ENCODE measurements at places on chromosomes 16 and 17. TPM values are rescaled to one million over a fixed set of nuclear protein-coding genes. Genes with fewer than 3 reads are reported as not detected.

The WWP2 gene
- 16.5 TPM for total RNA-seq

The TEKT1 gene
- not detected for total RNA-seq

The LDHD gene
- 56.4 TPM for total RNA-seq

The NXN gene
- total RNA-seq = 20.3 TPM

The INCA1 gene
- total RNA-seq = 2.3 TPM

The GRAPL gene
- 2.9 TPM for total RNA-seq

The DOC2B gene
- total RNA-seq = 6.3 TPM

The NPIPA2 gene
- not detected for total RNA-seq

The VPS4A gene
- 24.8 TPM for total RNA-seq

DNA sequence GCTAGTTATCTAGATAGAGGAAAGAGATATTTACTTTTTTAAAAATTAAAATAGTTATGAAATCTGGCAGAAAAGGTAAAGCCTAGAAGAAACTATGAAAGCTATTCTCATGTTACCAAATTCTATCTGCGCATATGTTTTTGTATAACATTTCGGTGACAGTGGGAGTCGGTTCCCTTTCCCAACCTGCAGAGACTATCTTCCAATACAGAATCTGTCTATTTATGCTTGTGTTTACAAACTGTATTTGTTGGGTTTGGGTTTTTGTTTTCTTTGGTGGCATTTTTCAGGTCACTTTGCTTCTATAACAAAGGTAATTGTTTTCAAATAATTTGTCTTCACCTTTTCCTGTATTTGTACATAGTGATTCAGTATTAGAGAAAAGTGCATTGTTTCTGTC is 69.8 kb downstream of the YPEL2 start:
- no peak for DNase-seq

GRCh38 chr17:6994666-6995256 is 1.1 kb upstream of the ALOX12 start:
- DNase-seq = no peak

GRCh38 chr16:48535831-48536613 is 74.0 kb downstream of the N4BP1 start:
- DNase-seq = peak; percentile 67

DNA sequence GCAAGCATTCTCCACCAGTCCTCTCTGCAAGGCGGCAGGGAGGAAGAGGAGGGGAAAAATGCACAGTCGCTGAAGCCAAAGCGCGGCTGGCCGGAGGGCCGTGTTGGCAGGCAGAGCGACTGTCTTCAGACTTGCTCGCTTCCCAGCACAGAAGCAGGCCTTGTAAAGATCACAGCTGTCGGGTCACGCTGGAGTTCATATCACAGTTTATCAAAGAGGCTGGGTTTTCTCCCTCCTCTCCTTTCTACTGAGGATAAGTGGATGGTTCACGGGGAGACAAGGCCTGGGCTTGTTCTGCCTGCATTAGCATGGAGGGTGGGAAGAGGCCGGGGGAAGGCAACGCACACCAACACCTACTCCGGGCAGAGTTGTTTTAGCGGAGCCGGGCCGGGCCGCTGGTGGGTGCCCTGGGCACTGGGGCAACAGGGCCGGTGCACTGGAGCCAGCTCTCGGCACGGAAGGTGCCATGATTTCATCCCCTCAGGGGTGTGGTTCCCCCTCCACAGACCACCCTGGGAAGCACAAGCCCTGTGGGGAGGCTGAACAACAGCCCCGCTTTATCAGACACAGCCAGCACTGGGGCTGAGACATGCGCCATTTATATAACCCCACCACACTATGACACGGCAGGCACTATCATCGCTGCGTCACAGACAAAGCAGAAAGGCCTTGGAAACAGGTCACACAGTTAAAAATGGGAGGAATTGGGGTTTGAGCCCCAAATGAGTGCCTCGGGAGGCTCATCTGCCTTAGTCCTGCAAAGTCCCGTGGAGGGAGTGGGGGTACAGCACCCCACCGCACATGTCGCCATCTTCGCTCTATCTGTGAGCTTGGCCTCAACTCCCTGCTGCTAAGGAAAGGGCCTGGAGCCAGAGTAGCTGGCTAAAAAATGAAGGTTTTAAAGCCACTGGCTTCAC is 40.3 kb upstream of the MTSS2 start:
- DNase-seq = peak; percentile 69

DNA sequence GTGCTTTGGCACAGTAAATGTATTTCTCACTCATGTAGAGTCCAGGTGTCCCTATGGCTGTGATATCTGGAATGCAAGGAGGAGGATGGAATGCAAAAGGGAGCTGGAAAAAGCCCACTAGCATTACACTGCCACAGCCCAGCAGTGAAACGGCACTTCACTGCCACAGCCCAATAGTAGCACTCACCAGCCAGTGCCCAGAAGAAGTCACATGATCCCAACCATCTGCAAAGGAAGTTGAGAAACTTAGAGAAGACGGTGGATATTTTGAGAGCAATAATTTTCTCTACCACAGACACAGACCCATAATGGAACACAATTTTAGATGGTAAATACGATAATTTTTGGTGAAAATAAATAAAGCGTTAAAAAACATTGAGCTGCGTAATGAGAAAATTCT is 51.8 kb downstream of the C16orf82 start:
- DNase-seq = no peak

- no peak for DNase-seq
These were observed 19.9 kb downstream of the POLR3E start for GRCh38 chr16:22317001-22317530.

GRCh38 chr17:16929035-16929680 is 42.8 kb downstream of the TNFRSF13B start:
- DNase-seq = no peak

GRCh38 chr16:66899945-66900710 is 18.6 kb downstream of the CDH16 start:
- peak; percentile 77 for DNase-seq

- no peak for DNase-seq
These were observed 126.6 kb downstream of the SOCS1 start for GRCh38 chr16:11129378-11129781.

DNA sequence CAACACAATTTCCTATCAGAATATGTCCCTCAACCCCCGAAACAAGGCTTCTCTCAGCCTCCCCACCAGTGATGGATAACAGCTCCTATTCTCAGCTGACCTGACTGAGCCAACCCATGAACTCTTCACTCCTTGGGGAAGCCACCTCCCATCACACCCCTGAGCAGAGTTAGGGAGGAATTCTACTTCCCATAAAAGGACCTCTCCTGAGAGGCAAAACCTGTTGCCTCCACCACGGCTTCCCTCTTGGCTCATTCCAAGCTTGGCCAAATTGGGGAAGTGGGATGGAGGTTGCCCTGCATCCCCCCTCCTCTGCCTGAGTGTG is 5.7 kb upstream of the RASL10B start:
- no peak for DNase-seq

GRCh38 chr17:46128453-46128852 is 64.8 kb downstream of the KANSL1 start:
- DNase-seq = no peak

- no peak for DNase-seq
These were observed 9.3 kb upstream of the KRT17 start for GRCh38 chr17:41633556-41634199.

DNA sequence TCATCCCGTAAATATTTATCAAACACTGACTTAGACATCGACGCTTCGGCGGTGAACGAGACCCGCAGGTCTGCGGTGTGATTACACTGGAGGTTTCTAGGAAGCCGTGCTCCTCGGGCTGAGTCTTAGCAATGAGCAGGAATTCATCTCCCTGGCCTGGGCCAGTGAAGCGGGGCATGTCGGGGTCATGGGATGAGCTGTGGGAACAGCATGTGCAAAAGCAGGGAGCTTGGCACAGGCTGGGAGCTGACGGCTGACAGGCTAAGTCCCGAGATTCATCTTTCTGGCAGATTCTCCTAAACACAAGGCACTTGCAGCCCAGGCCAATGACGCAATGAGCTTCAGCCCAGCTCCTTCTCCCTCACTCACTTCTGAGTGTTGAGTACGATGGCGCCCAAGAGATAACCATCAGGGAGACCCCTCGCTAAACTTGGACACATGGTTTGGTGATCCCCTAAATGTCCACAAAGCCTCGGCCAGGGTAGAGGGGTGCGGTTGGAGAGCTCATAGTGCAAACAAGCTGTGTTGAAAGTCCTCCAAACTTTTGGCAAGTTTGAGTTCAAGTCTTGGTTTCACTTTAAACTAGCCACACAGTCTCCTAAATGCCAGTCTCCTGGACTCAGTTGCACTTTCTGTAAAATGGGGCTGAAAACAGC is 12.8 kb downstream of the CRISPLD2 start:
- DNase-seq = peak; percentile 75

GRCh38 chr17:27568811-27569210 is 62.2 kb upstream of the LGALS9 start:
- no peak for DNase-seq

DNA sequence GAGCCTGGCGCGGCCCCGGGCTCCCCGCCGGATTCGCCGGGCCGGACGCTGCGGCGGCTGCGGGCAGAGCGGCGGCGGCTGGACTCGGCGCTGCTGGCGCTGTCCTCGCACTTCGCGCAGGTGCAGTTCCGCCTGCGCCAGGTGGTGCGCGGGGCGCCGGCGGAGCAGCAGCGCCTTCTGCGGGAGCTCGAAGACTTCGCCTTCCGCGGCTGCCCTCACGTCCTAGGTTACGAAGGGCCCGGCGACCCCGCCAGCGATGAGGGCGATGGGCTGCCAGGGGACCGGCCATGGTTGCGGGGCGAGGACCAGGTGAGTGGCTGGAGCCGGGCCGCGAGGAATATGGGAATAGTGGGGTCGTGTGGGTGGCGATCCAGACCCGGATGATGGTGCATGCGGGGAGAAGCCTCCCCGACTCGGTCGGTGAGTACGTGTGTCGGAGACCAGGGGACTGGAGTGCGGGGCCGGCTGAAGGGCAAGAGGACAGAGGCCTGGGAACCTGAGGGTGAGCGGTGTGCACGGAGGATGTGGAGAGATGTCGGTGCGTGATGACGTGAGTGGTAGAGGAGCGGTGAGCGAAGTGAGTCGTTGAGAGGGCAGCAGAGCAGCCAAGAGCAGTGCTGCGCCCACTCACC is 517 bp downstream of the RUNDC1 start:
- peak; percentile 25 for DNase-seq

- peak; percentile 36 for DNase-seq
These were observed 2.5 kb downstream of the PHF12 start for GRCh38 chr17:28948873-28949184.

- peak; percentile 70 for DNase-seq
These were observed 25.4 kb downstream of the RTN4RL1 start for GRCh38 chr17:1999557-2000251.

- DNase-seq = no peak
These were observed 68.1 kb downstream of the COG7 start for GRCh38 chr16:23384878-23385277.

DNA sequence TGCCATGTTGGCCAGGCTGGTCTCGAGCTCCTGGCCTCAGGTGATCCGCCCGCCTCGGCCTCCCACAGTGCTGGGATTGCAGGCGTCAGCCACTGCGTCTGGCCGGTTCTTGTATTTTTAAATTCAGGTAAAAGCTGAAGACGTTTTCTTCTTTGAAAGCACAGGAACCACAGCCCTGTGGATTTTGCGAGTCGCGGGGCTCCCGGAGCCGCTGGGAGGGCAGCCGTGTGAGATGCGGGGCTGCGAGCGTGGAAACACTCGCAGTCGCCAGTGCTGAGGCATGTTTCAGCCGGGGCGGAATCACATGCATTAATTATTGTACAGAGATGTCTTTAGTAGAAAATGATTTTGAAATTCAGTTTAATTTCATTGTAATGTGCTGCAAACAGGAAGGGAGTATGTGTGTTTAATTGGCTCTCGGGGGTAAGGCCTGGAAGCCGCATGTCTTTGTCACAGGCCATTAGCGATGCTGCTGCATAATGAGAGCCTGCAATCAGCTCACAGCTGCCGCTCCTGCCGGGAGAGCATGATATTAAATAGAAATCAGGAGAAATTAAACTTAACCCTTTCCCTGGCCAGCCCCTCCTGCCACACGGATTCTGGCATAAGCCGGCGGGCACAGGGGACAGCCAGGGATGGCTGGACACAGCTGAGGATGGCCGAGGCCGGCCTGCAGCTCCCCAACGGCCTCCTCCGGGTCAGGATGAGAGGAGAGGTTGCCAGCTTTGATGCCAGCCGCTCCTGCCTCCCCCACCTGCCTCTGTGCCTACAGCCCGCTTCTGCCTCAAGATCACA is 35.4 kb upstream of the CDH15 start:
- peak; percentile 4 for DNase-seq

- DNase-seq = no peak
These were observed 37.5 kb downstream of the RPTOR start for GRCh38 chr17:80582165-80582564.

- no peak for DNase-seq
These were observed 546.4 kb upstream of the SALL1 start for GRCh38 chr16:51697454-51697853.

DNA sequence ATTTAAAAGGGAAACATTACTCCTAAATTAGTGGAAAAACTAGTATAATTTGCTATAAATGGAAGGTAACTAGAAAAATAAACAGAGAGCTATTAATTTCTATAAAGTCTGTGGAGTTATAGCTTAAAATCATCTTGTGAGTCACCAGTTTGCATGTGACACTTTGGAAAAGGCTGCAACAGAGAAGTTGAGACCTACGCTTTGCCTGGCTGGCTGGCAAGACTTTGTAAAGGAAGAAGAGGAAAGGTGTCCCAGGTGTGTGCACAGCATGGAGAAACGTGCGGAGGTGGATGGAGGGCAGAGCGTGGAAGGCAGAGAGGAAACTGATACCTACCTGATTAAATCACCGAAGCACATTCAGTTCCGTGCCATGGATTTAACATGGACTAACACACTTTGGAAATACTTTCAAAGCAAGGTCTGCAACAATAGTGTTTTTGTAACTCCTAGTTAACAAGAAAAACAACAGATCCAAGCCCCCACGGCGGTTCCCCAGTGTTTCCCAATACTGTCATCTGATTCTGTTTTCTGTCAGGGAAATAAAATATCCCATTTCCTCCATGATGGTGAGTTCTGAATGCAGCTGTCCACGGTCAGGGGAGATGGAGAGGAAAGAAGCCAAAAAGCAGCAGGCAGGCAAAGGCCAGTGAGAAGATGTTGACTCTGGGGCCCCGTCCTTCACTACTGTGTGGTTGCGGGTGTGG is 134.8 kb downstream of the XYLT1 start:
- DNase-seq = no peak

GRCh38 chr17:76920364-76921139 is 52.3 kb downstream of the MGAT5B start:
- no peak for DNase-seq

DNA sequence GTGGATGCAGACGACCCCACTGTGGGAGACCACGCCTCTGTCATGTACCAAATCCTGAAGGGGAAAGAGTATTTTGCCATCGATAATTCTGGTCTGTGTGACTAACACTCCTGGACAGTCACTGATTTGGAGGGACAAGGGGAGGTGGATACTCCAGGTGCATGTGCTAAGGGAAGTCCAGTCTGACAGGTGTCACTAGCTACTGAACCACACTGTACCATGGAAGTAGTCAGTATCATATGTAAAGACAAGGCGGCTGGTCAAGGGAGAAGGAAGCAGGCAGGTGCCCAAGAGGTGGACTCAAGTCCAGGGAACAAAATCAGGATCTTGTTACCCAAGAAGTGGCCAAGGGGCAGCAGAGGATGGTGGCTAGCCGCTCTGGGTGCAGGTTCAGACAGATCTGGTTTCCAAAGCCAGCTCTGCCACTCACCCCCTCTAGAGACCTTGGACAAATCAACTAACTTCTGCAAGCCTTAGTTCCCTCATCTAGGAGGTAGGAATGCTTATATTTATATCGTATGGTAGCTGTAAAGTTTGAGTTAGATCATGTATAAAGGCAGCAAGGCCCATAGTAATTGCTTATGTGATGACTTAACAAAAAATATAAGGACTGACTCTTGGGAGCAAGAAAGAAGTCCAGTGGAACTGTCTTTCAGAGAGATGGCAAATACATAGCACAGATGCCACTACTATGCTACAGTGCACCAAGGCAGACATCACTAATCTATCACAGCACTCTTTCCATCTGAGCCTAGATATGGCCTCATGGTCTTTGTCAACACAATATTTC is 22.1 kb downstream of the CDH5 start:
- DNase-seq = no peak
